ENCODE measurements at places on chromosomes 2 and 18.

- no peak for DNase-seq
These were observed 59.9 kb downstream of the USP37 start for GRCh38 chr2:218508299-218508698.

DNA sequence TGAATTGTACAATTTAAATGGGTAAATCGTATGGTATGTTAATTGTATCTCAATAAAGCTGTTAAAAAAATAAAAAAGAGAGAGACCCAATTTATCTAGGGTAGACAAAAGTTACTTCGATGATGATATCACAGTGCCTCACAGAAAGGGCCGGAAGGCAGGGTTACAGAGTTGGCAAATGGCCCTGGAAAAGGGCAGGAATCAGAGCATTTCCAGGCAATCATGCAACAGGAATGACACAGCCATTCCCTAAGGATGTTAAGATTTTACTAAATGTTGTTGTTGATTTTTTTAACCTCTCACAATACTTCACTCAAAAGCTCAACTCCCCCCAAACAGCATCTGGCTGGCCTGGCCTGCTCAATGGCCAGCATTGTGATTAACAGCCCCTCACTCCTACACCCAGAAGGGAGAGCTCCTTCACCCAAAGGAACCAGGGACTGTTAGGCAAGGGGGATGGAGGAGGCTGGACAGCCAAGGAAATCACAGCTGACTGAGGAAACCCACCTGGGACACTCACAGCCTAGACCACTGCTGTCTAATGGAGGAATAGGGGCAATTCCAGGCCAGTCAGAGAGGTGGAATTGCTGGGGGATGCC, 7.7 kb upstream of the SP100 start:
- DNase-seq = no peak

DNA sequence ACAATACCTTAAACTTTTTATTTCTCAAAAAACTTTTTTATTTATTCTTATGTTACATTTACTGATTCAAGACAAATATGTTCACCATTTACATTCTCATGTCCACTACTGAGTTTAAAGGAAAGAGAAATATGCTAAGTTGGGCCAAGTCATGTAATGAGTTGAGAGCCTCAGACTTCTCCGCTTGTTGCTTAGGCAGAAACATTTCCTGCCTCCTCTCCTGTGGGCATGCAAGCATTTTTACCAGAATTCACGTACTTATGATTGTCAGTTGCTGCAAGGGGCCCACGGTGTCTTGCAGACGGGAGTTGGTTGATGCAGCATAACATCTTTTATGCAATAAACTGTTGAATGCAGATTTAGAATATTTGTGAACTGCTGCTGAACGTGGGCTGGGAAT, 51.8 kb downstream of the MYO1B start:
- no peak for DNase-seq

GRCh38 chr2:45612731-45613130, 1.7 kb upstream of the SRBD1 start:
- no peak for DNase-seq

- DNase-seq = no peak
These were observed 82.0 kb downstream of the THNSL2 start for GRCh38 chr2:88252111-88252510.

Data from GM13977 (cell line).